ENCODE measurements at places on chromosomes 5 and 9.

- DNase-seq = no peak
These were observed 81.8 kb downstream of the ZNF618 start for GRCh38 chr9:113957821-113958341.

- no peak for DNase-seq
These were observed 5.8 kb upstream of the C5orf52 start for GRCh38 chr5:157665467-157666070.

- no peak for DNase-seq
These were observed 256.0 kb downstream of the TMEM167A start for GRCh38 chr5:82820961-82821845.

DNA sequence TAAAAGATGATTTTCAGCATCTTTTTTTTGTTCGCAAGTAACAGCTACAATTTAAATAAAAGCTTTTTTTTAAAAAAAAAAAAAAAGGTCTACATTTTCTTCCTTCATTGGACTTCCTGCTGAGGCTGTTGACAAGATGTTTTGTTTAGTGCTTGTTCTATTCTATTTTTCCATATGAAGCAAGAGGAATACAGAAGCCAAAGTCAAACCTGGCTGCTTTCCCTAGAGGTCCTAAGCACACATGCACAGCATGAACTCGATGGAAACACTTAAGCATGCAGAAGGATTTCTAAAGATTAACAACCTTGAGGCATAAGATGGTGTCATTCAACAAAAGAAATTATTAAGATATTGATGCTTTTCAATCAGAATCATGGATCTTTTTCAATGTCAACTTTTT, 105.1 kb downstream of the ADCY2 start:
- DNase-seq = no peak

DNA sequence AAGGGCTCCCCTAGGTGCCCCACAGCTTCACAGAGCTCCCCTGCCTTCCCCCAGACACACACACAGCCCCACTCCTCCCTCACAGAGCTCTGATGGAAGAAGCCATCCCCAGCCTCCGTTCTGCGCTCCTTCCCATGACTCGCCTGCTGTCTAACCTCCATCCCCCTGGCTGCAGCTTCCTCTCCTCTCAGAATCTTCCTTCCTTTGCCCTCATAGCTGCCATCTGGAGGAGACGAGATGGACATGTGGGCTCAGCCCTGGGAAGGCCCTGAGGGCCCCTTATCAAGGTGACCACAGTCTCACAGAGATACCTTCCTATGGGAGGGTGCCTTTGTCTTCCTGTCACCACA, 94.3 kb downstream of the PCDH1 start:
- no peak for DNase-seq

DNA sequence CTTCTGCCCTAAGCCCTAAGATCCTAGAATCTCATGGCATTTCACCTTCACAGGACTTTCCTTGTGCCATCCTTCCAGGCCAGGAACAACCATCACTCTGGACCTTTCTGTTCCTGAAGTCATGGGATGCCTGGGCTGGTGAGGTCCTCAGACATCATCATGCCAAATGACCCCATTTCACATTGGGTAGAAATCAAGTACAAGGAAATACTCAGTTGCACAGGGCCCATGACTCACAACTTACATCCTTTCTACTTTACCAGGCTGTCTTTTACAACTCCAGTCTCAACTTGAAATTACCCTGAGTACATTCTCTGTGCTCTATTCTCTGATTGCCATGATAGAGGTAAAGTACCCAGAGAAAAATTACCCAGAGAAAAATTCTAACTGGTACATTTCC, 167.1 kb downstream of the PIK3R1 start:
- no peak for DNase-seq

DNA sequence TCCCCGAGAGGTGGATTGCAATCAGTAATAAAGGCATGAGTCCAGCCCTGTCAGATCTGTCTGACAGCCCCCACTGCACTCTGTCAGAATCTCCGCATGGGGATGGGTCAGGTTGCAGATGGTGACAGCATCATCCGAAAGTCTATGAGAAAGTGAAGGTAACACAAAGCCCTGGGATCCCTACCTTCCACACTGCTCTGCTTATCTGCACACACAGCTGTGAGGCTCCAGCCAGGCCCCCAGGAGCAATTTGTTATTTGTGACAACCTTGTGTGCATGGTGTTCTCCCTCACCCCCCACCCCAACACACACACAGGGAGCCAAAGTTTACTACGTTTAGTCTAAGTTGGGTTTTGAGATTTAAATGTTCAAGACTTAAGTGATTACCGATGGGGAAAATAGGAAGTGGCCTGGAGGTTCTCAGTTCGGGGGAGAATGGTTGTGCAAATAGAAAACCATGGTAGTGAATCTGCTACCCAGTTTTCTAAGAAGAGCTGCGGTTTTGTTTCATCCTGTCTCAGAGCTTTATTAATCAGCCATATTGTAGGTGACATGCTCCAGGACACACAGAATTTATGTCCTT, 92.7 kb downstream of the SV2C start:
- no peak for DNase-seq

GRCh38 chr9:21385131-21385670, at the start of gene IFNA2:
Gene IFNA2, minus strand, starts transcription at chr9:21385398. Its CDS starts 69 bp downstream, at chr9:21385329.
- DNase-seq = no peak

GRCh38 chr5:64074533-64074932, 91.1 kb upstream of the RNF180 start:
- no peak for DNase-seq

DNA sequence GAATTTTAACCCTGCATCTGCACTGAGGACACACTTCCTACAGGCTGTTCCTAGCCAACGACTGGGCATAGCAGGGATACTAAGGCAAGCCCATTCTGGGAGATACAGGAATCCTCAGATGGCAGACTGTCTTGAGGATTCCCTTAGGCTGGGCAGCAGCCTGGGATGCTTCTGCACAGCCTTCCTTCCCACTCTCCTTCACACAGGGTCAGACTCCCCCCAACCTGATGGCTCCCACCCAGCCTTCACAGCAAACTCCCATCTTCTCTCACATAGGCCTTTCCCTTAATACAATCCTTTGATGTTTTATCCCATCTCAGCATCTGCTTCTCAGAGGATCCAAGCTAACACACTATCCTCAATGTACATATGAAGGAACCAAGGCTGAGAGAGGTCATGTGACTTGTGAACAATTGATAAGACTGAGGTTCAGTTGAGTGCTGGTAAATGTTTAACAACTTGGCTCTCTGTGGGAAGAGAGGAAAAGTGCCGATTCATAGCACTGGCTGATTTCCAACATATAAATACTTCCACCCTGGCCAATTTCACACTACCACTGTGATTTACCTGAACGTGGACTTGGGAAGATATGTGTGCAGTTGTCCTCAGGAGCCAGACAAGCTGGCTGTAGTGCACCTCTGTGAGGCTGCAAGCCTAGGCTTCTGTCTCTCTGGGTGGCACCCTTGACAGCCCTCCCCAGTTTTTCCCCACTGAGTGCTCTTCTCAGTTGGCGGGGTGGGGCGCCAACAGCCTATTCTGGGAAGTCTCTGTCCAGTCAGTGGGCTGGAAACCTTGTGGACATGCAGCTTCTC, 120.2 kb upstream of the TRIM32 start:
- no peak for DNase-seq

DNA sequence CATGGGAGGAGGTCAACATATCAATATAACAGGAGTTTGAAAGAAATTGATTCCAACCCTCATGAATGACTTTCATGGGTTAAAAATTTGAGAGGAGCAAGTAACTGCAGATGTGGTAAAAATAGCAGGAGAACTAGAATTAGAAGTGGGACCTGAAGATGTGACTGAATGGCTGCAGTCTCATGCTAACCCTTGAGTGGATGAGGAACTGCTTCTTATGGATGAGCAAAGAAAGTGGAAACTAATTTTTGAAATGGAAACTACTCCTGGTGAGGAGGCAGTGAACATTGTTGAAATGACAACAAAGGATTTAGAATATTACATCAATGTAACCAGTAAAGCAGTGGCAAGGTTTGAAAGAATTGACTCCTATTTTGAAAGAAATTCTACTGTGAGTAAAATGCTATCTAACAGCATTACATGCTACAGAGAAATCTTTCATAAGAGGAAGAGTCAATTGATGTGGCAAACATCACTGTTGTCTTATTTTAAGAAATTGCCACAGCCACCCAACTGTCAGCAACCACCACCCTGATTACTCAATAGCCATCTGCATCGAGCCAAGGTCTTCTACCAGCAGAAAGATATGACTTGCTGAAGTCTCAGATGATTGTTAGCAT, 1683.2 kb downstream of the MAT2B start:
- no peak for DNase-seq

GRCh38 chr5:149766460-149767280, 36.6 kb downstream of the PPARGC1B start:
- no peak for DNase-seq

DNA sequence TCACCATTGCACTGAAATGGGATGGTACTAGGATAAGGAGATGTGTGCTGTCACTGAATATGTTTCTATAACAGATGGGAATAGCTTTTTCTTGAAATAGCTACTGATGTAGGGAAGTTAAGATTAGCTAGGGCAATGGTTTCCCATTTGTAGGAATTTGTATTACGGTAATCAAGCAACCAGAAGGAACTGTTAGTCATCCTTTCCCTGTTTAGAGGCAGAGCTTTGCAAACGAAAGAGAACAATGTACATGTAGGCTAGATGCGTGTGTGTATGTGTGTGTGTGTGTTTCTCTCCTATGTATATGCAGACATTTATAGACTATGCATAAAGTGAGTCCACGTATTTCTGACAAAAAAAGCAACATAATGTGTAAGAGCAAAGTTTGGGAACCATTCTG, 171.9 kb upstream of the GRIA1 start:
- no peak for DNase-seq

GRCh38 chr9:81534138-81534875, 155.0 kb downstream of the TLE1 start:
- no peak for DNase-seq

DNA sequence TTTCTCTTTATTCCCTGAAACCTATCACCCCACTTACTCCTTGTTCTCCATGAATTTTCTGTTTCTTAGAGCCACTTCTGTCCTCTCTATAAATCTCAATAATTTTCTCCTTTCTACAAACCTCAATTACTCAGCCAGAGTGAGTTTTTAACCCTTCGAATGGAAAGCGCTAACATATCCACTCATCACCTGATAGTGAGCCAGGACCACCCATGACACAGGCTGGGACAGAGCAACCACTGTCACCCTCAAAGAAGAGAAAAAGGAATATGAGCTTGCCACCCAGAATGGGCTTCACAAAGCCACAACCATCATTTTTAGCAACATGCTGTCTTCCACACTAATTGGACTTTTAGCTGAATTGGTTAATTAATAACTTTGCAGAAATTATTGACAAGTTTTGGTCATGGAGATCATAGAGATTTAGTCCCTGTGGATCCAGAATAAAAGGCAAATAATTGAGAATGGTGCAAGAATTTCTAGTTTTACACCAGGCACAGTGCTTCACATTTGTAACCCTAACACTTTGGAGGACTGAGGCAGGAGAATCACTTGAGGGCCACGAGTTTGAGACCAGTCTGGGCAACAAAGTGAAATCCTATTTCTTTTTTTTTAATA, 32.1 kb upstream of the SELENOP start:
- DNase-seq = no peak

DNA sequence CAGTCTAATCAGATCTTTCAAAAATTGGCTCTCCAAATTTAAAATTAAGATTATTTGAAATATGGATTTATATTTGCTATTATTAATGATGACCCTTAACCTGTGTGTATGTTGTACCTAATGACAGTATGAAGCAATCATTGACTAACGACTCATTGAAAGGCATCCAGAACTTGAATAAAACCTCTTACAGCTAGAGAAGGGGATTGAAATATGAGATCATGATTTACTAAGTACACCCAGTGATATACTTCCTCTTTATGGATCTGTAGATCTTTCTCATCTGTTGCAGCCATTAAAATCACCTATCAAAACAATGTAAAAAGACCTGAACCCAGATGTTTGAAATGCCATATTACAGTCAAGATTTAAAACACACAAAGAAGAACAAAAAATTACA, 126.5 kb downstream of the RPS23 start:
- no peak for DNase-seq

GRCh38 chr5:5386329-5386728, 36.1 kb upstream of the ICE1 start:
- DNase-seq = no peak

GRCh38 chr5:164487939-164488338, 982.5 kb downstream of the MAT2B start:
- DNase-seq = no peak

GRCh38 chr9:131546336-131547084, 1.2 kb downstream of the PRRT1B start:
- no peak for DNase-seq

DNA sequence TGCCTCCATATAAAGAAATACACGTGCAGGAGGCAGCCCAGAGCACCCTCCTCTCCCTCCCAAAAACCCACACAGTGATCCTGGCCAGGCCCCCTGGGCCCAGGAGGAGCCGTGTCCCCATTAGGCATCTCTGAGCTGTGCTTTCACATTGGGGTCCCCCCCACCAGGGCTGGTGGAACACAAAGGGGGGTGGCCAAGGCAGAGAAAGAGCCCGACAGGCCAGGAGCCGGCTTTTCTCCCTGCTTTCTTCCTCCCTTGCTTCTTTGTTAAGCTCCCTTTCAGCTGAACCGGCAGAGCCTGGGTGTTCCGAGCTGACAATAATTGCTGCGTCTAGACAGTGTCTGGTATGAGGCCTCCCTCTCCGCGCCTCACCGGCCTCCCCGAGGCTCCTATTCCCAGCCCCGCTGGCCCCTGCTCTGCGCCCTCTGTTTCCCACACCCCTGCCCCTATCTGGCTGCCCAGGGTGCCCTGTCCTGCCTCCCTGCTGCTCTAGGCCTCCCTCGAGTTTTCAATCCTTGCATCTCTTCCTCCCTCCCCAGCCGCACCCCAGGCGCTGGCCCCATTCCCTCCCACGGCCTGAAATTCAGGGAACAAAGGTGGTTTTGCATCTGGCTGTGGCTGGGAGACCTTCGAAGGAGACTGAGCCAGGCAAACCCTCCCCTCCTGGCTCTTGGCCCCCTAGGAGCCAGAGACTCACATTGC, 120.6 kb downstream of the C9orf50 start:
- no peak for DNase-seq

DNA sequence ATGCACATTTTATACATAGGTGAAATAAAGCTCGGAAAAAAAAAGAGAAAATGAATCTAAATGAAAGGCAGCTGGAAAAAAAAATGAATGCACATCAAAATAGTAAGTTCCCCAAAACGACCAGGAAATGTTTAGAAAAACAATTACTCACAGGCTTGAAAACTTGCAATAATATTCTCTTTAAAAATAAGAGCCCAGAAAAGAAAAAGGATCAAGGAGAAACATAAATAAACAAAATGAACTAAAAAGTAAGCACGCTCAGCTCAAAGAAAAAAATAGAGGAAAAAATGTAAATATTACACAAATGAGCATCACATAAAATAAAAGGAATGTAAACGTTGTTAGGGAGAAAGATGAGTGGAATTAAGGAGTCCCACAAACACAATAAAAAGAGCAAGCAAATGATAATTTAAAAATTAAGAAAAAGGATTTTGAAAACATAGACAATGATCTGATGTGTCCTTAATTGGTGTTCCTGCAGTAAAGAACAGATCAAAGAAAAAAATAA, 54.2 kb downstream of the SLC27A6 start:
- no peak for DNase-seq

DNA sequence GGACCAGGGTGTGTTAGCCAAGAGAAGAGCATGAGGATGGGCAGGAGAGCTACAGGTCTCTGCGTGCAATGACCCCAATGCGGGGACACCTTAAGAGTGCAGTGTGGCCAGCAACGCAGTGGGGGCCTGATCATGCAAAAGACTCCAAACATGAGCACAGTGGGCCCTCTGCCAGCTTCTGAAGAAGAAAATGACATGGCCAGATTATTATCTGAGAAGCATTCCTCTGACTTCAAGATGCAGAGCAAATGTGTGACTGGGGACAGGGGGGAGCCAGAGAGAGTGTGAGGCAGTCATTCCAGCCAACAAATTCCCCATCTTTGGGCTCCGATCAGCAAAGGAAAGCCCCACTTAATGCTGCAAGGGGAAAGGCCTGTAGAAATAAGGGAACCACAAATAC, 229.4 kb downstream of the CDK5RAP2 start:
- no peak for DNase-seq
